ENCODE measurements at places on chromosomes 1 and 21.

- no peak for DNase-seq
These were observed 62.5 kb upstream of the ATF3 start for GRCh38 chr1:212545941-212546635.

GRCh38 chr1:169249611-169250010 is 118.0 kb downstream of the NME7 start:
- no peak for DNase-seq

- DNase-seq: no peak
These were observed 48.0 kb downstream of the MAB21L3 start for GRCh38 chr1:116159177-116159576.

- no peak for DNase-seq
These were observed 226.2 kb downstream of the KIF26B start for GRCh38 chr1:245380790-245381535.

- DNase-seq: no peak
These were observed 66.5 kb downstream of the TSEN15 start for GRCh38 chr1:184118046-184118445.

DNA sequence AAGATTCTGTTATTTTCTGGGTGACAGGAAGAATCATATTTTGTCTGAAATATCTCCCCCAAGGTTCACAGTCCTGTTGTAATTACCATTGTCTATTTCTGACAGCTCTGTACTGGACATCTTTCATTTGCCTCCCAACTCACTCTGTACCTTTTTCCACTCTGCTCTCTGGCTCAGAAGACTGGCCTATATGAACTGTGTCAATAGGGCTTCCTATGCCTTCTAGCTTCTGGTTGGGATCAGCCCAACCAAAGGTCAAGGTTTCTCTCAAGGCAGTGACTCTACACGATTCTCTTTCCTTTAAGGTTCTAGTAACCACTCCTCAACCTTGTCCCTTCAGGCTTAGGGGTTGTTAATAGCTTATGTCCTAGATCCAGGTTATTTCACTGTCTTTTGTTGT is 17.5 kb downstream of the KLHL12 start:
- DNase-seq: no peak

- DNase-seq: no peak
These were observed 40.3 kb upstream of the TLR5 start for GRCh38 chr1:223183268-223183862.

DNA sequence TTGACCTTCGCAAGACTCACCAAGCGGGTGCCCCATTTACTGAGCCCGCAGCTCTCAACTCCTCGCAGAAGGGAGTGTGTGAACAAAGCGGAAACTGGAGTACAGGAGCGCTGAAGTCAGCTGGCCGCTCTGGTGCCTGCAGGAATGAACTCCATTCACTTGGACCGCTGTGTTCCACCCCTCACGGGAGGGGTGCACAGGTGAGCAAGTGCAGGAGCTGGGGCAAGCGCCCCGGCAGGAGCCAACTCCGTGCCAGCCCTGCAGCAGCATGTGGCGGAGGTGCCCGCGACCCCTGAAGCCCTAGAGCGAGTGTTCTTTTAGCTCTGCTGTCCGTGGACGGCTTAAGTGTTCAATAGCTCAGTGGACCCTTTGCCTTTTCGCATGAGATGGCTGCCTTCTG is 471.6 kb upstream of the ADGRL4 start:
- DNase-seq: no peak

GRCh38 chr1:86205741-86206140 is 49.2 kb upstream of the COL24A1 start:
- no peak for DNase-seq

- DNase-seq: no peak
These were observed 117.3 kb downstream of the MAB21L3 start for GRCh38 chr1:116228511-116228910.

DNA sequence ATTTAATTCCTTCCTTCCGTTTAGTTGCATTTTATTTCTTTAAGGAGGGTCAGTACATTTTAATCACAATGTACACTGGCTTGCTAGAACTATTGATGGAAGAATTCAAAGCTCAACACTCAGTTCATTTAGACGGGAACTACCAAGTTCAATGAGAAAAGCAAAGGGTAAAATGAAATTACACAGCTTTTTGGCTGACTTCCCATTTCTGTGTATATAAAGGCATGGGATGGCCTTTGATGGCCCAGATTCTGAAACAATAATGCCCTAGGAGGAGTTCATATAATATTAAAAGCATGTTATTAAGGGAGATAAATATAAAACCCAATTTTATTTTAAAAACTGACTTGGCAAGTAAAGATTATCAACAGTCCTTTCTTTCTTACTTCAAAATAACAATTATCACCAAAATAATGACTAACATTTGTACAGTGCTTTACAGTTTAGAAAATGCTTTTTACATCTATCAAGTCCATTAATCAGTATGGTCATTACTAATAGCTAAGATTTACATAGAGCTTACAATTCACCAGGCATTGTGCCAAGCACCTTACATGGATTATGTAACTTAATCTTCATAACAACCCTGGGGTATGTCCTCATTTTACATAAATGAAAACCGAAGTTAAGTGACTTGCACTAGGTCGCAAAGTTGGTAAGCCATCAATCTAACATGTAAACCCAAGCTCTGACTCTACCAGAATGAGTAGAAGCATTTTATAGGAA is 402.4 kb downstream of the OMA1 start:
- DNase-seq: no peak

DNA sequence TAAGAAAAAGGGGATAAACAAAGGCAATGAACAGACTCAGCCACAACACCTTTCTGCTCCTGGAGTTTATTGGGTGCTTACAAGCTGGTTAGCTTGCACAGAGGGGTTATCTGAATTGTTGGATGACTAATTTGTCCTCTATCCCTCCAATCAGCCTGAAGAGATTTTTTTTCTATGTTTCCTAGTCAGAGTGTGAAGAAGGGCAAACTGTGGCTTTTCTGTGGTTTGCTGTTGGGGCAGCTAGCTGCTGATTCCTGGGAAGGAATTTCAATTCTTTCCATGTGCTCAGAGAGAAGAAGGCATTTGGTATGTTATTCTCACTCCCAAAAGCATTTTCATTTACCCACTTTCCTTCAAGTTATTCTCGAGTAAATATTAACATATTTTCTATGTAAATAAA is 48.6 kb downstream of the PCP4 start:
- DNase-seq: no peak

DNA sequence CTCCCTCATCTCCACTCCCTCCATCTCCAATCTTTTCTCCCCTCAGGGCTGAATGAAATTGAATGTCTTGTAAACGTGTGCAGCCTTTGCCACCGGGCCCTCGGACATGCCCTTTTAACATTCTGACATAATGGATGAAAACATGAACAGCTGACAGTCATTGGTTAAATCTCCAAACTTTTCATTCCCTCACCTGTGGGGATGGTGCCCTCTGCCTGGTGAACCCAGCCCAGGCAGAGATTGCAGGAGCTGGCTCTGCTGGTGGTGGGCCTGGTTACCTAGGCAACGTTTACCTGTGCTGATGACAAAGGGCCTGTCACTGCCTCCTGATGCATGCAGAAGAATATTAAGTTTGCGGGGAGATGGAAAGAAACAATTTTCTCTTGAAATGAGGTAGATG is 21.3 kb downstream of the ST6GALNAC3 start:
- DNase-seq: no peak

- DNase-seq: no peak
These were observed 85.9 kb downstream of the TCP10L start for GRCh38 chr21:32499249-32500055.

- no peak for DNase-seq
These were observed 152.7 kb downstream of the S1PR1 start for GRCh38 chr1:101389547-101389929.

DNA sequence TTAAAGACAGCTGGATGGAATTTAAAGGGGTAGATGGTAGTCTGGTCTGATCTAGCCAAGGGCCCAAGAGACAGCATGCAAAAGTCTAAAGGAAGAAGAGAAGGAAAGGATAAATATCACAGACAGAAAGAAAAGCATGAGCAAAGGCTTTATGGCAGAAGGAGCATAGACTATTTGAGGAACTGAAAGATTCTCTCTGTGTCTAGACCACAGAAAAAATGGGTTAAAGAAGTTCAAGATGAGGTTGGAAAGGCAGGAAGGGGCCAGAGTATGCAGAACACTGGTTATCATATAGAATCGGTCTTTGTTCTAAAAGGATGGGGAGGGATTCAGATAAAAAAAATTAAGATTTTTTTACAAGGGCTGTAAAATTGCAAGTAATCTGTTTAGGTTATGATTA is 136.8 kb upstream of the SGIP1 start:
- no peak for DNase-seq

- DNase-seq: no peak
These were observed 119.8 kb downstream of the PLA2G4A start for GRCh38 chr1:186948535-186948934.

DNA sequence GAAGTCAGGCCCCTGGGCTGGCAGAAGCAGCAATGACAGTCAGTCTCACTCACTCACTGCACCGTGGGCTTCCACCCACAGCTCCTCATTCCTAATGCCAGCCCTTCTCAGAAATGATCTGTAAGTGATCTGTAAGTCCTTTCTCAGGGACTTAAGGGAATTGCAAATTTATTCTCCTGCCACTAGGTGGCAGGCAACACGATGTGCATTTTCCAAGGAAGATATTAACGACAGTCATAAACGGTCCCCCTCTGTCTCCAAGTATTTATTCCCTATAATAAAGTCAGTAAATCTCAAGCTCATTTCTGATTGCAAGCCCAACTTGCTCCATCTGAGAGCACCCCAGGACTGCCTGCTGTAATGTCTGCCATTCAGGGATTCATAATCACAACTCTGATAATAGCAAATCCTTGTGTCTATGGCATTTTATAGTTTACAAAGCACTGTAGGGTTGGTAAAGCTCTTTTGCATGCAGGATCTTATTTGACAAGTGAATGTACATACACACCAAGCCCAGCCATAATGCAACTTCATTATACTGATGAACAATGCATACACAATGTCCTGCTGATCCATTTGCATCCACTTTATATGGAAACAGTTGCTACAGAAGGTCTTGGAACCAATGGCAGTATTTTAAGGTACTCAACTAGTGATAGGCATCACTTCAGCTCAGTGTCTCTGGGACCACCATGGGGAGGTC is 380.5 kb upstream of the CAMK1G start:
- no peak for DNase-seq

DNA sequence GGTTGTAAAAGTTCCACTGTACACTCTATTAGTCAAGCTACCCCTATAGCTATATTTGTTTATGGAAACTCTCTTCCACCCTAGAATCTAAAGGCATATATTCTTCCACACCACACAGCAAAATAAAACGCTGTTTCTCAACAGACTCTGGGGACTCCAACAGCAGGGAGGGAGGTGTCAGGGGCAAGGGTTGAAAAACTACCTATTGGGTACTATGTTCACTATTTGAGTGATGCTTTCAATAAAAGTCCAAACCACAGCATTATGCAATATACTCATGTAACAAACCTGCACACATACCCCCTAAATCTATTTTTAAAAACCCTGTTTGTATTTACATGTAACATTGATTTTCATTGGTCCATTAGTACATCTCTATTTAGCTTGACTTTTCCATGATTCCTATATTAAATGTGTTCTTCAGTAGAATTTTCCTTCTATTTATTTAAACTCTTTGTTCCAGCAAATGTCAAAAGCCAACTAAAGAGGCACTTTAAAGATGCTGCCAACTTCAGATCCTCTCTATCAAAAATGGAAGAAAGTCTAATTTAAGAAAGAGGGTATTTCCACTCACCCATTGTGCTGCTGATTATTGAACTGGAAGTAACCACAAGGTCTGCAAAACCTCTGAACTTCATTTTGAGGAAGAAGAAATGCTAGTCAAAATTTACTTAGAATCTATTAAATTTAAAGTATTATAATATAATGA is 26.2 kb downstream of the RGS7 start:
- no peak for DNase-seq

- no peak for DNase-seq
These were observed 32.8 kb downstream of the SYT2 start for GRCh38 chr1:202677433-202677832.

GRCh38 chr1:212484701-212485570 is 52.2 kb downstream of the NENF start:
- no peak for DNase-seq

DNA sequence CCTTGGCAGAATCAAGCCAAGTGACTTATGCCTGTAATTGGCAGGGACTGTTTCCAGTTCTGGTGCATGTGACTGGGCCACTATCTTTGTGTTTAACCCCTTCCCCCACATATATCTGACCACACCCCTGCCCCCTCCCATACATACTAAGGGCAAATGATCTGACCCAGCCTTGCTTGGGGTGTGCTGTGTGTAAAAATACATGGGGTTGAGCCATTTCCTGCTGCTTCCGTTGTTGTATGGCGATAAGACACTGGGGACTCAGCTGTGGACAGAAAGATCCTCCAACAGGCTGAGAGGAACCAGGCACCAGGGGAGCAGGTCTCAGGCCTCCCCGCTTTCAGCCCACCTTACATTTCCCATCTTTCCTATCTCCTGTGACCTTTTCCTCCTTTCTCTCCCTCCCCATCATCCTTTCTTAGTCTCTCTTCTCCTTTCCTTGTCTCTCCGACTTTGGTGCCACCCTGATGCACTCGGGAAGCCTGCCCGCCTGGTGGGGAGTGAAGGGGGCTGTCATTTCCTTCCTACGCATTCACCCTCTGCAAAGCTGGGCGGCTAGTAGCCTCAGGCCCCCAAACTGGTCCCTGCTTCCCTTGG is 39.7 kb downstream of the TMCC2 start:
- DNase-seq: no peak

DNA sequence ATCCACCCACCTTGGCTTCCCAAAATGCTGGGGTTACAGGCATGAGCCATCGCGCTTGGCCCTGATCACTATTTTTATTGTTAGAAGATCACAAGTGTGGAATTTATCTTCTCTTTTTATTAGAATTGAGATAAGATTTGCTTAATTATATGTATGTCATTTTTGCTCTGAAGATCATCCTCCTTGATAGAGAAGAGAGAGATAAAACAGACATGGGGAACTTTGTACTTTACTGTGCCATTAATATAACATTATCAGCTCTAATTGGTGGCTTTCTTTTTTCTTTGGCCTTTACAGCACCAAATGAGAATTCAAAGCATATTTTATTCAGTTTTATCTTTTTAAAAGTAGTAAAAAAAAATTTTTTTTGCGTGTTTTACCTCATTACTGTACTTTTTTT is 46.8 kb downstream of the SCP2 start:
- no peak for DNase-seq

DNA sequence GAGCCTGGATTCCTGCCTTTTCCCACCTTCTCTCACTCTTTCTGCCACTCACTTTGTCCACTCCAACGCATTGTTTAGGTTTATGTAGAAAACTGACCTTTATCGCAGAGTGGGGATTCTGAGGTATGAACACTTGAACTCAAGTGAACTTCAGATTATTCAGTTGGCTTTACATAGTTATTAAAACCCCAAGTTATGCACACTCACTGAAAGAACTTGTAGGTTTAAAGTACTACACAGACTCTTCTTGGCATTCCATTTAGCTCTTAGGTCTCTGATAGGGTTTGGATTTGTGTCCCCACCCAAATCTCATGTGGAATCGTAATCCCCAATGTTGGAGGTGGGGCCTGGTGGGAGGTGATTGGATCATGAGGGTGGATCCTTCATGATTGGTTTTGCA is 39.9 kb downstream of the RTCA start:
- DNase-seq: no peak

GRCh38 chr1:40789661-40790430 is 6.3 kb downstream of the KCNQ4 start:
- DNase-seq: no peak
